ENCODE measurements at places on chromosomes 3 and 15. TPM values are rescaled to one million over a fixed set of nuclear protein-coding genes. Genes with fewer than 3 reads are reported as not detected.
A peak's percentile ranks its signal among the peaks of the same experiment; 100 is the strongest.

- DNase-seq = no peak
These were observed 103.5 kb downstream of the CHSY1 start for GRCh38 chr15:101148166-101148880.

- DNase-seq = no peak
These were observed 12.2 kb downstream of the STAB1 start for GRCh38 chr3:52507359-52507758.

Gene HTR3E
- not detected for total RNA-seq

- DNase-seq = no peak
These were observed 356.8 kb upstream of the NR2F2 start for GRCh38 chr15:95973566-95974256.

DNA sequence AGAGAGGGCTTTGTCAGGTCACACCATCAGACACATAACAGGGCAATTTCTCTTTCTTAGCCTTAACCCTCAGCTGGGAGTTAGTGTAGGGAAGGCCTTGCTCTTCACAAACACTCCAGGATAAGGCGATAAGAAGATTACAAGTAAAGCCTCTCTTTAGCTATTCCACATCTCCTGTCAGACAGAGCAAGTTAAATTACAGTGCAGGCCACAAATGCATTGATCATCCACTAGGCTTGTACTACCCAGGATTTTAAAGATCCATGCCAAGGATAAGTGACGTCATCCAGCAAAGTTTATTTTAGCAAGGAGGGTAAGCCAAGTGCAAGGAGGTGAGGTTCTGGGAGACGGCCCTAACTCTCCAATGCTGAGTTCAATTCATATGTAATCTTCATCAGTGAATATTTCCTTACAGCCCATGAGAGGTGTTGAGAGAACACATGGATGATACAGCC lies 890.6 kb upstream of the NR2F2 start:
- no peak for DNase-seq

Gene UTS2B
- total RNA-seq = not detected

DNA sequence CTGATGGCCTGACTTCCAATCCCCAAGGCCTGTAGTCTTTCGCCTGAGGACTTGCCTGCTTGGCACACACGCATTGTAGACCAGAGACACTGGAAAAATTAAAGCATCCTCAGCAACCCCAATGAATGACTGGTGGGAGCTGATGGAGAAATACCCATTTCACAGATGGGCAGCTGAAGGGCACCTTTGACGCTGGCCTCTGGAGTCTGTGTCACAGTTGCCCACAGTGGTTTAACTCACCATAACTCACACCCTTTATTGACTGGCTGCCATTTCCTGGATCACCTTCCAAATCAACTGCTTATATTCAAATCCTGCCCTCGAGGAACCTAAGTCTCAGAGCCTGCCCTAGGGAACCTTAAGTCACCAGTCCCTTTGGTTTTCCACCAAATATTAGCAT lies 183.1 kb downstream of the SHQ1 start:
- DNase-seq = no peak

DNA sequence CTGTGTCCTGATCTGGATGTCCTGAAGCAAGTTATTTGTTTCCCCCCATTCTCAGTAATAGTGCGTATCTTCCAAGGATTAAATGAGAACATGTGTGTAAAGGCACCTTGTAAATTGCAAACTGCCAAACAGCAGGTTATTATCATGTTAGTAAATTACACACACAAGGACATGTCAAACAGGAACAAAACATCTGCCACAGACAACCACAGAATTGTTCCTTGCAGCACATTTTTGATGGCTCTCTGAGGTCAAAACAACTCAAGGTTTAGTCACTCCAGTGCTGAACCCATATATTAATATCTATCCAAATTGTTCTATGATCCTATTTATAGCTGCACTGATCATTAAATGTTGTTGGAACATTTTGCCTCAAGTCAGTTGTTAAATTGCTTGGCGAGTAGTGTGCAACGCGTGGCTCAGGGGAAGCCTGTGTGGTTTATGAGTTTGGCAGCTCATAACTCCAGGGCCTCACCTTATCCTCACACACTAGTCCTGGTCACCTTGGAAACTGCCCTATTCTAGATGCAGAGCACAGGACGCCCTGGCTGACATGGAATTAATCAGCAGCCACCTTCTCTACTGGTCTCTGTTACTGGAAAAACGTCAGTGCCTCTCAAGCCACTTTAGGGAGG lies 46.3 kb upstream of the CDV3 start:
- DNase-seq = no peak

Gene CLRN1
- not detected for total RNA-seq

DNA sequence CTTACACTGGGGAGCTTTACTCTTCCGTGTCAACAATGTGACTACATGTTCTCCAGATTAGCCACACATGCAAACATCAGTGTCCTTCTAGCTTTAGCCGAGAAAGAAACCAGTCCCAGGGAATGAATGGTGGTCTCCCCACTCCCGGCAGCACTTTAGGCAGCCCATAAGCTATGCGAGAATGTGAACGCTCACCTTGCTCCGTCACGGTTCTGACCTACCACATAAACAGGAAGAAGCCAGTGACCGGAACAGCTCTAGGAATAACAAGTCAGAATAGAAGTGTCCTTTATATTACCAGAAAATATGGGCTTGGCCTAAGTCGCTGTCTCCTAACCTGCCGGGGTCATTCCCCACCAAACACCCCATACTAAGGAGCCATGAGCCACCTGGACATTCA lies 98.0 kb upstream of the ABHD17C start:
- DNase-seq = peak; percentile 36

GRCh38 chr3:58296269-58296668 lies 9.8 kb upstream of the RPP14 start:
- no peak for DNase-seq

DNA sequence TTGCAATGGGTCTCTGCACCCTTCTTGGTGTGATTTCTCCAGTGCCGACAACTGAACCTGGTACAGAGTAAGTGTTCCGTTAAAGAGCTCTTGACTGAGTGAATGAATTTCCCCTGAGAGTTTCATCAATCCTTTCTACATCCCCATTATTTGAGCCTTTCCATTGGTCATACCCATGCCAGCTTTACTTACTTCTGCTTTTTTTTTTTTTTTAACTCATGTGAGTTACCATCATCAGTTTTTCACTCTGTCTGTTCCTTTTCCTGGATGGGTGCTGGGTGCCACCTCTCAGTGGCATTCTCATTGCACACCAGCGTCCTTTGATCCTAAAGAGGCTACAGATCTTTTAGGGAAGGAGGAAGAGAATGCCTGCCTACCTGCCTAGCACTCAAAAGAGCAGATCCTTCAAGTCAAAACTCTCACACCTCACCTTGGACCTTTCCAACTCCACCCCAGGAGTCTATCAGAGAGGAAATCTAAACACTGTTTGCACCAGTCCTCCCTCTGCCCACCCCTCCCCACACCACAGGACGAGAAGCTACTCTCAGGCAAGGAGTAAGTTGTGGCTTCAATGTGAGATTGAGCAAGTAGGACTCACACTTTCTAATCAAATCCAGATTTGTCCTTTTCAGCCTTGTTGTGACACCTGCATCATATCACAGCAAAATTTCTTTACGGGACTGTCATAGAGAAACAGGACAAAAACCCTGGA lies 13.1 kb upstream of the USP3 start:
- peak; percentile 75 for DNase-seq

Gene CCRL2
- total RNA-seq = 1.3 TPM

GRCh38 chr3:115470254-115470653 lies 153.1 kb upstream of the GAP43 start:
- no peak for DNase-seq

GRCh38 chr3:152554980-152555379 lies 280.0 kb upstream of the P2RY1 start:
- DNase-seq = no peak

- no peak for DNase-seq
These were observed 485.3 kb downstream of the PDCD6IP start for GRCh38 chr3:34283751-34284150.

GRCh38 chr3:26596335-26596734 lies 26.2 kb upstream of the LRRC3B start:
- no peak for DNase-seq

Gene NME9
- total RNA-seq = not detected

Gene BRK1
- 82.6 TPM for total RNA-seq

Gene PLS1
- total RNA-seq = 0.81 TPM

DNA sequence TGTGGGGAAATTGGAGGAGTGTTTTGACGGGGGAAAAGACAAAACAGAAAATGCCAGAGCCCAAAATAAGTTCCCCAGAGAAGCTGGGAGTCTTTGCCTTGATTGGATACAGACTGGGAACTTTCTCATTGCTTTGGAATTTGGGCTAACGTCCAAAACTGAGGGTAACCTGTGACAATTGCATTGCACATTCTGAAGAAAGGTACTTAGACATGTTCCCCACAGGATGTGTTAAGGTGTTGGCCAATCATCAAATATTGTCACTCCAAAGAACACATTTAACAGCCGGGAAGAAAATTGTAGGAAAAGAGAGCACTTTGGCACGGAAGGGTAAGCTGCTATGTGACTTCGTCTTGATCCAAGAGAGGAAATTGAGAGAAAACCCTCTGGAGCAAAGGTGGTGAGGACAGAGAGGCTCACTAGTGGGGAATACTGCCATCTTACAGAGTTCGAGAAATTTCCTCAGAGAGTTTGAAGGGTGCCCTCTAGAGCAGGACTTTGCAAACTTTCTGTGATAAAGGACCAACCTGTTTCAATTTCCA lies 619.5 kb upstream of the TBL1XR1 start:
- no peak for DNase-seq

DNA sequence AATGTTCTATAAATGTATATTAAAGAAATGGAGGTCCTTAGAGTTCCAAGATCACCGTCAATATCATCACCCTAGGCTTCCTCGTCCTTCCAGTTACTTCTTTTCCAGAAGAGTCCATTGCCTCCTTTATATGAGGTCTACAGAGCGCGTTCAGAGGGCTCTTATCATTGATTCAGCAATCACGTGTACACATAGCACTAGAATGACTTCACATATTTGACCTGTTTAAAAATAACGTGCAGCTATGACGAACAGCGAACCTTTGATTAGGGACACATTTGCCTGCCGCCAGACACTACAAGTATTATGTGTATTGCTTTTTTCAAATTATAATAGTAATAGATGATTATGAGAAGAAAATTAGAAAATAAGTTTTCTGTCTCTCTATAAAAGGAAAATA lies 26.0 kb downstream of the IGF1R start:
- DNase-seq = no peak

Gene RPL22L1
- 15.9 TPM for total RNA-seq

GRCh38 chr15:87420017-87420416 lies 836.5 kb downstream of the NTRK3 start:
- no peak for DNase-seq

DNA sequence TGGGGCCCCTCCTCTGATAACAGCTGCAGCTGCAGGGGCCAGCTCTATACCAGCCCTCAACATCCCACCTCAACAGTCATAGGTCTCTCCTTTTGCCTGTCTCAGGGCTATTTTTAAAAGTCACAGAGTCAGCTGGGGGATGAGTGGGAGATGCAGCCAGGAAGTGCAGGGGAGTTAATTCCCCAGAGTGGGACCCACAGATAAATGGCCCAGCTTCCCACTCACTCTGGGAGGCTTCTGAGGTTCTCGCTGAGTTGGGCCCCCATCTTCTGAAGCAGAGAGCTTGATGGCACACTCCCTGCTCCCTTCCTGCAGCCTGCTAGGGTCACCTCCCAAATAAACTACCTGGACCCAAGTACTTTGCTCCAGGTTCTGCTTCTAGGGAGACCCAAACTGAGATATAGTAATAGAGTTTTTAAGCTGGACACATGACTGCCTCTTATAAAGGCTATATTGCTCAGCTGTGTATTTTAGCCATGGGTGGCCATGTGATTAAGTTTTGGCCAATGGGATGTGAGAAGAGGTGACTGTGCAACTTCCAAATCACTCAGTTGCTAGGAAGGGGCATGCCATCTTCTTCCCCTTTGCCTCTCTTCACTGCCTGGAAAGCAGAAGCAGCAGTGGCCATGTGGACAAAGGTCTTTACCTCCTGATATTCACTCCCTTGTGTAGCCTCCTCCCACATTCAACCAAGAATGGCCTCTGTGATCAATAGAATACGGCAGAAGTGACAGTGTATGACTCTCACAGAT lies 15.5 kb upstream of the VIPR1 start:
- peak; percentile 58 for DNase-seq

Gene TBC1D2B
- total RNA-seq = 11.3 TPM

Gene SAMMSON
- total RNA-seq = 0.27 TPM

Gene AADAC
- not detected for total RNA-seq
